Naive thymus-derived CD4-positive, alpha-beta T cell (primary cell): ENCODE measurements at places on chromosomes 6 and 20. TPM values are rescaled to one million over a fixed set of nuclear protein-coding genes. Genes with fewer than 3 reads are reported as not detected.

BMP6 gene
- not detected for polyA plus RNA-seq

GRCh38 chr6:68114463-68115047 lies 520.5 kb upstream of the ADGRB3 start:
- H3K4me3 ChIP-seq, result no peak overlapping the region
- H3K27ac ChIP-seq, result no peak overlapping the region
- H3K27me3 ChIP-seq, result no peaks in the 10 kb centered on the region
- H3K36me3 ChIP-seq, result no peaks in the 10 kb centered on the region
- no peak for DNase-seq
- no peaks in the 10 kb centered on the region for H3K4me1 ChIP-seq

GRCh38 chr6:170273191-170273590 lies 17.7 kb downstream of the DLL1 start:
- H3K4me1 ChIP-seq, result peaks cover 31% of the 10 kb centered on the region
- no peaks in the 10 kb centered on the region for H3K36me3 ChIP-seq
- H3K27me3 ChIP-seq, result no peaks in the 10 kb centered on the region
- H3K4me3 ChIP-seq, result no peak overlapping the region
- DNase-seq, result no peak

C4A gene
- not detected for polyA plus RNA-seq

DNA sequence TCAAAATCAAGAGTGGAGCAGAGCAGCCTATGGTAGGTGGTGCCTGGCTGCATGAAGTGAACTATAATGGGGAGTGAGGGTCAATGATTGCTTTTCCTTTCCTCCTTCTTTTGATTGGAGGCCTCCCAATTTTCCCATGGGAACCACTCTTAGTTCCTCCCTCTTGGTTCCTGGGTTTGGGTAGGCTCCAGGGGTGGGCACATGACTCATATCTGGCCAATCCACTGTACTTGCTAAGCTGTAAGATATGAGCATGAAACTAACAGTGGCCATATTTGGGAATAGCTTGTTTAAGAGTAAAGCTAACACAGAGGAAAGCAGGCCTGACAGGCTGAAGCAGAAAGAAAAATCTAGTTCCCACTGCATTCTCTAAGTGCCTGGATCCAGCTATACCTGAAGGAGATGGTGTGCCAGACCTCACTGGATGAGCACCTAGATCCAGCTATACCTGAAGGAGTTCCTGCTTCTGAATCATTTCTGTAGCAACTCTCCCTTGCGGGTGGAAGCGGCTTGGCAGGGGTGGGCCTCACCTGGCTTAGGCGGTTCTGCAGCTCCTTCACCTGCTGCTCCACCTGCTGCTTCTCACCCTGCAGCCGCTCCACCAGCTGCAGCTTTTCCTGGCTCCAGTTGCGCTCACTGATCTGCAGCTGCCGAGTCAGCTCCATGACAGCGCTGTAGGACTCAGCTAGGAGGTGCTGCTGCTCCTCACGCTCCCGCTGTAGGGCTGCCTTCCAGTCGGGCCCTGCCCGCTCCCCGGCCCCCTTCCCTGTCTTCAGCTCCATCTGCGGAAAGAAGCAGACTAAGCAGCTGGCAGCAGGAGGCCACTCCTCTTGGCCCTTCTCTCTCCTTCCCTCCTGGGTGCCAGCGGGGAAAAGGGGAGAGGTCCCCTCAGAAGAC lies 29.0 kb upstream of the DSN1 start:
- DNase-seq, result no peak
- H3K4me1 ChIP-seq, result no peaks in the 10 kb centered on the region
- no peaks in the 10 kb centered on the region for H3K36me3 ChIP-seq

DNA sequence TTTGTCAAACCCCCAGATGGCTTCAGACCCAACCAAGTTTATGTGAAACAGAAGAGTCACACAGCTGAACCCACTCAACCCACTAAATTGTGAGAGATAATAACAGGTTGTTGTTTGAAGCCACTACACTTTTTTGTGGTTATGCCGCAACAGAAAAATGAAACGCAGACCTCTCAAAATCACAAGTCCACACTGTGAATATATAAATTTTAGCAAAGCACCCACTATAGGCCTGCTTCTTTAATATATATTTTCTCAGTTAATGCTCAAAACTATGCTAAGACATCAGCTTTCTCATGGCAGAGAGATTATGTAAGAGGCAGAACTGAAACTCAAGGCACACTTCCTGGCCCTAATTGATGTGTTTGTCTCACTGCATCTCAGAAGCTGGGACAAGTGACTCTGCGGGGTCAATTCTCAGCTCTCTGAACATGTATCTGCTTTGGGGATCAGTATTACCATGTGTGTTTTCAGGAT lies 27.7 kb downstream of the MAP3K5 start:
- H3K27ac ChIP-seq, result peak overlapping the region; percentile 58
- H3K4me1 ChIP-seq, result peaks cover 66% of the 10 kb centered on the region
- H3K27me3 ChIP-seq, result no peaks in the 10 kb centered on the region
- peak overlapping the region; percentile 3 for H3K4me3 ChIP-seq

DNA sequence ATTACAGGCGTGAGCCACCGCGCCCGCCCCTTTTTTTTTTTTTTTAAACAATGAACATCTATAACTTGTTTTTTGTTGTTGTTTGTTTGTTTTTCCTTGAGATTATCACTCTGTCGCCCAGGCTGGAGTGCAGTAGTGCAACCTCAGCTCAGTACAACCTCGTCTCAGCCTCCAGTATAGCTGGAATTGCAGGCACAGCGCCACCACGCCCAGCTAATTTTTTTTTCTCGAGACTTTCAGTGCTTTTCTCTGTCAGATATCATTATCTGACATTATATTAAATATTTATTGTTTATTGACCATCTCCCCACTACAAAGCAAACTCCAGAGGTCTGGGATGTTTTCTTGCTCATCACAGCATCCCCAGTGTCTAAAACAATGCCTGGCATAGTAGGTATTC lies 2.3 kb upstream of the DLK2 start:
- no peak for DNase-seq
- H3K36me3 ChIP-seq, result no peaks in the 10 kb centered on the region
- no peak overlapping the region for H3K4me3 ChIP-seq
- H3K4me1 ChIP-seq, result peaks cover 6% of the 10 kb centered on the region
- no peak overlapping the region for H3K27ac ChIP-seq

DNA sequence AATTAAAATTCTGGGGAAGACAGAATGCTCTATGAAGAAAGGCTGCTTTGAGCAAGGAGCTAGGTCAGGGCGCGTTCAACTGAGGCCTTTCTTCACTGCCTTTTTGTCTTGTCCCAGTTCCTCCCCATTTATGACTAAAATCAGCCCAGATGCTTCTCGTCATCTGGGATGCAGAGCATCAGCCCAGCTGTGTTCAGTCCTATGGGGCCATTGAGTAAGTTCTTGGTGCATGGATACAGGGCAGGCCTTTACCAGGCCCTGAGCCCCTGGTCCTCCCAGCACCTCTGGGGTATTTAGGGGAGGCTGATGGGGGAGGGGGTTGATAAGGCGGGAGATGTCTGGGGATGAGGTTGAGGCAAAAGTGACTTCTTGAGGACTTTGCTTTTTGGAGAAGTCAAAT lies 55.7 kb downstream of the PTPN1 start:
- DNase-seq, result no peak
- peaks cover 11% of the 10 kb centered on the region for H3K36me3 ChIP-seq

FAM209A gene
- polyA plus RNA-seq, result 0.35 TPM

SLX4IP gene
- 1.6 TPM for polyA plus RNA-seq

EMILIN3 gene
- polyA plus RNA-seq, result not detected

- H3K27me3 ChIP-seq, result no peaks in the 10 kb centered on the region
- no peaks in the 10 kb centered on the region for H3K36me3 ChIP-seq
- H3K27ac ChIP-seq, result no peak overlapping the region
These were observed 1454.4 kb downstream of the HACE1 start for GRCh38 chr6:103405321-103405720.
